ENCODE measurements at places on chromosomes 16 and 17.

- H3K27ac ChIP-seq: no peak overlapping the region
- no peaks in the 10 kb centered on the region for H3K27me3 ChIP-seq
- H3K4me3 ChIP-seq: no peak overlapping the region
- DNase-seq: no peak
- no peaks in the 10 kb centered on the region for H3K36me3 ChIP-seq
Measured at GRCh38 chr16:57610611-57611010, 17.8 kb upstream of the ADGRG1 start.

GRCh38 chr17:4006165-4006589 lies 41.9 kb upstream of the ATP2A3 start:
- no peak for DNase-seq
- H3K27ac ChIP-seq: no peak overlapping the region
- H3K4me1 ChIP-seq: peaks cover 8% of the 10 kb centered on the region

DNA sequence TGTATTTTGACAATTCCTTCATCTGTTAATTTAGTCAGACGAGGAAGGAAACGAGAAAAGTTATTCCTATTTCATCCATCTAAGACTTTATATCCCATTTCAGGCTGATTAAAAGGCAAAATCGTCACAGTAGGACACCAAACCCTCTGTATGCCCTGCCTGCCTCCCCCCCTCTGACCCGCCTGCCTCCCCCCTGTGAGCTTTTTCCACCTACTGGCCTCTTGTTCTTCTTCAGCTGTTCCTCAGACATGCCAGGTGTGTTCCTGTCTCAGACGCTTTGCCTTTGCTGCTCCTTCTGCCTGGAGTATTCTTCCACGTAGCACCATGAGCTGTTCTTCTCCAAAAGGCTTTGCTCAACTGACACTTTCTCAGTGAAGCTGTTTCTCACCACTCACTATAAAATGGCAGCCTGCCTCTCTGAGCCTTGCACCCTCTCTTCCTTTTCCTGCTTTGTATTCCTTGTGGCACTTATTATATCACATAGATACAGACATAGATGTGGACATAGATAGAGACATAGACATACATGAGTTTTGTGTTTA lies 723.4 kb downstream of the MAF start:
- H3K4me3 ChIP-seq: no peak overlapping the region
- no peaks in the 10 kb centered on the region for H3K36me3 ChIP-seq
- no peaks in the 10 kb centered on the region for H3K27me3 ChIP-seq
- no peak overlapping the region for H3K27ac ChIP-seq
- H3K4me1 ChIP-seq: no peaks in the 10 kb centered on the region
- no peak for DNase-seq

DNA sequence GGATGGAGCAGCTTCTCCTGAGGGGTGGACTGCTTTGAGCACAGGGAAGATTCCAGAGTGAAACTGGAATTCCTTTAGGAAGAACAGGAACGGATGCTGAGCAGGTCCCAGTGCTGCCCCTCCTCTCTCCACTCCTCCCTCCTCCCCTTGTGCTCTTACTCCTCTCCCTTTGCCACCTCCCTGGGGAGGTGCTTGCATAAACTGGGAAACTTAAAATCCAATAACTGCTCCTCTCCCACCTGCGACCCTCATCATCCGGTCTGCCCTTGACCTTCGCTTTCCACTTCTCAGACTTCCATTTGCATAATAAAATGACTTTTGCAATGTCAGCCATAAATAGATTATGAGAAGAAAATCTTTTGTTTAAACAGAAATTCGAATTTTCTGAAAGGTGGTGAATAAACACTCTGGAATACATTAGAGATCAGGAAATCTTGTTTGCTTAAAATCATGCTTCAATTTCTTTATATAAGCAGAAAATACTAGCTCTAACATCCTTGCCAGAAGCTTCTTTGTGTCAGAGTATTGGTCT lies 23.7 kb downstream of the HSBP1 start:
- no peak for DNase-seq
- H3K27ac ChIP-seq: no peak overlapping the region
- H3K36me3 ChIP-seq: no peaks in the 10 kb centered on the region
- peaks cover 9% of the 10 kb centered on the region for H3K4me1 ChIP-seq
- no peaks in the 10 kb centered on the region for H3K27me3 ChIP-seq

DNA sequence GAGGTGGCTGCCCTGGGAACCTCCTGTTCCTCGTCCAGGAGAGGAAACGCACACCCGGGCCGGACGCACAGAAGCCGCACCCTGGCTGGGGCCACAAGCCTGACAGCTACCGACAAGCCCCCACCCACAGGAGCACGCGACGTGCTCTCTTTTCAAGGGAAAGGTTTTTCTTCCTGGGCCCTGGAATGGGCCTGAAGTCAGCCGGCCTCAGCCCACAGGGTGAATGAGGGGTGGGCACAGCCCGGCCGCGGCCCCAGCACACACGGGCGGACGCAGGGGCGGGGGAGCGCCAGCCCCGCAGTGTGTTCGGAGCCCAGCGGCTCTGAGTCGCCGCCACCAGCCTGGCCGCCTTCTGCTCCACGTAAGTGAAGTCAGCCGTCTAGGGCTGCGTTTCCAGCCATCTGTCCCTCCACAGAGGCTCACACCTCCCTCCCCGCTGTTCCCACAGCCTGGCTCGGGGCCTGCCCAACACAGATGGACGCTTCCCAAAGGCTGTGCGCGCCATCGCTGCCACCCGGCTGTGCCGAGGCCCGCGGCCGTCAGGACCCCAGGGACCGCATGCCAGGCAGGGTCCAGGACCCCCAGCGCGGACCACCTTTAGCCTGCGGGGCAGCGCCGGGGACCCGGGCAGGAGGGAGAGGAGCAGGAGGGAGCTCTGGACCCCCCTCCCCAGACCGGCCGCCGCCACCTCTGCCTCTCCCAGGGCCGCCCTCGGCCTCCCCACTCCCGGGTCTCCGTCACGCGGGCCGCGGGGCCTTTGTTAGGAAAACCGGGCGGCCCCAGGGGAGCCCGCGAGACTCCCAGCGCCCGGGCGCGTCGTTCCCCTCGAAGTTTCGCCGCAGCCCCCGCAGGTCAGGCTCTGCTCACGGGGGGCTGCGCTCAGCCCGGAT lies 36.8 kb downstream of the CBFA2T3 start:
- peaks cover 44% of the 10 kb centered on the region for H3K27me3 ChIP-seq
- H3K36me3 ChIP-seq: no peaks in the 10 kb centered on the region
- no peak overlapping the region for H3K27ac ChIP-seq
- H3K4me1 ChIP-seq: no peaks in the 10 kb centered on the region
- no peak for DNase-seq

DNA sequence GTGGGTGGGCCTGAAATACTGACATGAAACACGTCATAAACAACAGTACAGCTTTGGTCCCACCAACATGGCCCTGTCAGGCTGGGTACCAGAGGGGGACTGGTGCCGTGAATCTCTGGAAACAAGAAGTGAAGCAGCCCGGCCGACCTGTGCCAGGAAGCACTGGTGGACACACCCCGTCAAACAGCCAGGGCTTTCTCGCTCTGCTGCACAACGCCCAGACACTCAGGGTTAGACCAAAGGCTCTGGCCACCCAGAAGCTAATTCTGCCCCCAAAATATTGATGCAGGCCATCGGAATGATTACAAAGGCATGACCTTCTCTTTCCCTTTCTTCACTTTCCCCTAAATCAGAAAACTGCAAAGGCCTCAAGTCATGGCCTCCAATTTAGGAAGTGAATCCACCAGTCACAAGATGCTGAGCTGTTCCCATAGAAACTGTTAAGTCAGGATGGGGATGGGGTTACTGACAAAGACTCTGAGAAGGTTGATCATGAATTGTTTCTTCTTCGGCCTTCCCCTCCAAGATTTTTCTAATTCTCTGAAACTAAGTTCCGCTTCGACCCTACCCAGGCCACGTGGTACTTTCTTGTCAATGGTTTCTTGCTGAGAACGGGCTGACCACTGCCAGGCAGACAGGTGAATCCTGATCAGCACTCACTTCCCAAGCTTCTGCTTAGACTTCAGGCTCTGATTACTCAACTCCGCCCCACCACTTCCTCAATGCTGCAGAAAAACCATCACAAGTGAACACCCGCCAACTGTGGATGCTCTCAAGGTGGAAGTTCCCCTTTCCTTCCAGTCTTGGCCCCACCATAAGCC lies 6.7 kb downstream of the PITPNA start:
- no peaks in the 10 kb centered on the region for H3K27me3 ChIP-seq
- H3K4me1 ChIP-seq: peaks cover 12% of the 10 kb centered on the region
- DNase-seq: no peak

GRCh38 chr17:49260817-49261291 lies 30.3 kb upstream of the PHOSPHO1 start:
- no peaks in the 10 kb centered on the region for H3K36me3 ChIP-seq
- no peaks in the 10 kb centered on the region for H3K27me3 ChIP-seq
- DNase-seq: peak; percentile 84
- peak overlapping the region; percentile 58 for H3K27ac ChIP-seq

GRCh38 chr17:8041979-8042378 lies 3.1 kb downstream of the ALOX15B start:
- peaks cover 27% of the 10 kb centered on the region for H3K27me3 ChIP-seq
- no peak overlapping the region for H3K27ac ChIP-seq
- H3K4me1 ChIP-seq: peaks cover 7% of the 10 kb centered on the region
- DNase-seq: no peak

GRCh38 chr16:87966685-87967185 lies 15.5 kb downstream of the BANP start:
- no peaks in the 10 kb centered on the region for H3K36me3 ChIP-seq
- no peaks in the 10 kb centered on the region for H3K27me3 ChIP-seq
- peaks cover 54% of the 10 kb centered on the region for H3K4me1 ChIP-seq
- H3K27ac ChIP-seq: peak overlapping the region; percentile 63
- no peak for DNase-seq

GRCh38 chr17:562174-562573 lies 152.5 kb downstream of the VPS53 start:
- peaks cover 5% of the 10 kb centered on the region for H3K36me3 ChIP-seq
- H3K4me3 ChIP-seq: no peak overlapping the region
- H3K27ac ChIP-seq: peak overlapping the region; percentile 90
- H3K27me3 ChIP-seq: no peaks in the 10 kb centered on the region

DNA sequence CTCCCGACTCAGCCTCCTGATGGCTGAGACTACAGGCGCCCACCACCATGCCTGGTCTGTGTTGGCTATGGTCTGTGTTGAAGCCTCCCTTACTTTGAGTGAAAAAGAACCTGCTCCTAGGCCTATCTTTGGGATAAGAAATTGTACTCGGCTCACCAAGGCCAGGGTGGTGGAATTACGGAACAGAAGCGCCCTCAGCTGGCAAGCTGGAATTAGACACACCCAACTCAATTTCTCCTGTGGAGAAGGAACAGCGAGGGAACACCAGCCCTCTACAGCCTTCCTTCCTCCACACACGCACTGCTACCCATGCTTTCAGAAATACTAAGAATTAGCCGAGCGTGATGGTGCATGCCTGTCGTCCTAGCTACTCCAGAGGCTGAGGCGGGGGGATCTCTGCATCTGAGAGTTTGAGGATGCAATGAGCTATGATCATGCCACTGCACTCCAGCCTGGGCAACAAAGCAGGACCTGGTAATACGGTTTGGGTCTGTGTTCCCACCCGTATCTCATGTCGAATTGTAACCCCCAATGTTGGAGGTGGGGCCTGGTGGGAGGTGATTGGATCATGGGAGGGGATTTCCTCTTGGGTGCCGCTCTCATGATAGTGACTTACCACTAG lies 40.1 kb upstream of the RBBP6 start:
- H3K27me3 ChIP-seq: no peaks in the 10 kb centered on the region
- no peak overlapping the region for H3K4me3 ChIP-seq
- H3K4me1 ChIP-seq: no peaks in the 10 kb centered on the region
- DNase-seq: no peak
- H3K27ac ChIP-seq: no peak overlapping the region
- H3K36me3 ChIP-seq: no peaks in the 10 kb centered on the region

DNA sequence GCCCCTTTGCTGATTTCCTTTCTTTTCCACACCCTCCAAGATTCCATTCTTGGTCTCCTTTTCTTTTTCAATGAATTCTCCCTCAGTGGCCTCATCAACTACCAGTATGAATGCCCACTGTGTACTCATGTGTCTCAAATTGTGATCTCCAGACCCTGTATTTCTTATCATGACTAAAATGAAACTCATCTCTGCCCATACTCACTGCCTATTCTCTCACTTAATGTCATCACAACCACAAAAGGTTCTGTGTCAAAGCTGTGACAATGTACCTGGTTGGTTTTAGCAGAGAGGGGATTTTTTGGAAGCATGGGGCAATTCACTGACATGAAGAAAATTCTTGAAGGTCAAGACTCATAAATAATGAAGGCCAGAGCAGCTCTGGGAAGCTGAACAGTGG lies 11.5 kb upstream of the TBX4 start:
- H3K4me3 ChIP-seq: no peak overlapping the region
- H3K27me3 ChIP-seq: peaks cover 17% of the 10 kb centered on the region
- H3K36me3 ChIP-seq: no peaks in the 10 kb centered on the region
- peaks cover 2% of the 10 kb centered on the region for H3K4me1 ChIP-seq
- no peak overlapping the region for H3K27ac ChIP-seq

DNA sequence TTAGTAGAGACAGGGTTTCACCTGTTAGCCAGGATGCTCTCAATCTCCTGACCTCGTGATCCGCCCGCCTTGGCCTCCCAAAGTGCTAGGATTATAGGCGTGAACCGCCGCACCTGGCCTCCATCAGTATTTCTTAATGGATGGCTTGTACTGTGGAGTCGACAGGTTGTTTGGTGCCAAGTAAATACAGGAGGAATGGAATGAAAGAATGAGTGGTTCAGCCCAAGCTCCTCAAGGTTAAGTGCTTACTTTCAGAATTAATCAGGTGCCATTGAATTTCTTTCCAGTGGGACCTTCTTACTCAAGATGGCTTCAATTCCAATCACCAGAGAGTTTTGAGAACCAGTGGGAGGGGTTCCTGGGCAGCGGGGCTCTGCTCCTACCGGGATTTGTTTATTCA lies 25.0 kb downstream of the ALOX15 start:
- no peaks in the 10 kb centered on the region for H3K36me3 ChIP-seq
- no peak for DNase-seq
- H3K4me3 ChIP-seq: no peak overlapping the region
- peaks cover 16% of the 10 kb centered on the region for H3K27me3 ChIP-seq

DNA sequence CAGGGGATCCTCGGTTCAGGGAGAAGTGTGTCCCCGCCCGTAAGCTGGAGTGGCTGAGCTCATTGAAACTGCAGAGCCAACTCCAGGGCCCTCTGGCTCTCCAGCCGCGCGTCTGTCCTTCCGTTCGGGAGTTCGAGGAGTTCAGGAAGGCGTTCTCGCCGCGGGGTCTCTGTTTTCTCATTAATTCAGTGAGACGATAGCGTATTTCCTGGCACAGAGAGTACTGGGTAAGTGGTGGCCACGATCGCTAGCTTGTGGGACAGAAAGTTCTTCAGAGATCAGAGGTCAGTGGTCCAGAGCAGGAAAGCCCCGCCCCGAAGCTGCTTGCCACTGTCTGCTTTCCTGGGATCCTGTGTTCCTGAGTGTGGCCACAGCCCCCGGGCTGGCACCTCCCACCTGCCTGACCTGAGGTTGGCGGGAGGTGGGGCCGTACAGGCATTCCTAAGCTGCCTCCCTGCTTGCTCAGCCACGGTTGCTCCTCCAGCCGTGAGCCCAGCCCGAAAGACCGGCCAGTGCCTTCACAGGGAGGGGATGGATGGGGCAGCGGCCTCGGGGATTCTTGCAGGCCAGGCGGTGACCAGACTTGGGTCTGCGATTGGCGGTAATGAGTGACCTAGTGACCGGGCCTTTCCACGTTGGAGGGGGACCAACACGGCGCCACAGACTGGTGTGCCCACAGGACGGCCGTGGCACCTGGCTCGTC lies 8.9 kb downstream of the BAIAP2 start:
- H3K36me3 ChIP-seq: no peaks in the 10 kb centered on the region
- no peaks in the 10 kb centered on the region for H3K27me3 ChIP-seq
- H3K4me1 ChIP-seq: peaks cover 59% of the 10 kb centered on the region
- H3K27ac ChIP-seq: peak overlapping the region; percentile 59
- H3K4me3 ChIP-seq: no peak overlapping the region

- H3K4me3 ChIP-seq: no peak overlapping the region
- no peaks in the 10 kb centered on the region for H3K36me3 ChIP-seq
- peaks cover 37% of the 10 kb centered on the region for H3K4me1 ChIP-seq
- peak; percentile 88 for DNase-seq
Measured at GRCh38 chr17:80859002-80859941, 132.4 kb upstream of the CHMP6 start.

All from astrocyte (in vitro differentiated cells and primary cell).